SK-N-DZ (cell line): ENCODE measurements at places on chromosomes 13 and 19.

DNA sequence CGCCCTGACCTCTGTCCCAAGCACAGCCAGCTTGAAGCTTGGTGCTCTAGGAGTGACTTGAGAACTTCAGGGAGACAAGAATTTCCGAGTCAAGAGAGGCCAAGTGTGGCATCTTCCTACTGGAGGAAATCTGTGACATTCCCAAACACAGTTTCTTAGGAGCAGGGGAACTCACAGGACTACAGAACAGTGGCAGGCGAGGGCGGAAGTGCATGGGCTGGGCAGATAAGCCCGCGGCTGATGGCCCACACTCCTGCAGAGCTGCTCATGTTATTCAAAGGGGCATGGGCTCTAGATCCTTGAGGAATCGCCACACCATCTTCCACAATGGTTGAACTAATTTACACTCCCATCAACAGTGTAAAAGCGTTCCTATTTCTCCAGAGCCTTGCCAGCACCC, 168.8 kb downstream of the KATNAL1 start:
- DNase-seq, result no peak

DNA sequence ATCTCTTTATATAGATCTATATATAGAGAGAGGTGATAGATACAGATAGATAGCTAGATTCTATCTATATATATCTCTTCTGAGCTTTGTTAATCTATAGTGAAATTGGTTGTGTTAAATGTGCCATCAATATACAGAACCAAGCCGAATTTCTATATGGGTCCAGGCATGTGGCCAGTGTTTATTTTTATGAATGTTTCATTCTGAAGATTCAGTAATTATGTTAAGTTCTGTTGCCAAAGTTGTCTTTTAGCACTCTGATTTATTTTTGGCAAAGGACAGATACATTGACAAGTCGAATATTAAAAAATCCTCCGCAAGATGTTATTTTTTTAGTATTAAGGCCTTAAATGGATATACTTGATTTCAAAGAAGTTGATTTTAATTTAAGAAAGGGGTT, 190.4 kb upstream of the HTR2A start:
- no peak for DNase-seq

DNA sequence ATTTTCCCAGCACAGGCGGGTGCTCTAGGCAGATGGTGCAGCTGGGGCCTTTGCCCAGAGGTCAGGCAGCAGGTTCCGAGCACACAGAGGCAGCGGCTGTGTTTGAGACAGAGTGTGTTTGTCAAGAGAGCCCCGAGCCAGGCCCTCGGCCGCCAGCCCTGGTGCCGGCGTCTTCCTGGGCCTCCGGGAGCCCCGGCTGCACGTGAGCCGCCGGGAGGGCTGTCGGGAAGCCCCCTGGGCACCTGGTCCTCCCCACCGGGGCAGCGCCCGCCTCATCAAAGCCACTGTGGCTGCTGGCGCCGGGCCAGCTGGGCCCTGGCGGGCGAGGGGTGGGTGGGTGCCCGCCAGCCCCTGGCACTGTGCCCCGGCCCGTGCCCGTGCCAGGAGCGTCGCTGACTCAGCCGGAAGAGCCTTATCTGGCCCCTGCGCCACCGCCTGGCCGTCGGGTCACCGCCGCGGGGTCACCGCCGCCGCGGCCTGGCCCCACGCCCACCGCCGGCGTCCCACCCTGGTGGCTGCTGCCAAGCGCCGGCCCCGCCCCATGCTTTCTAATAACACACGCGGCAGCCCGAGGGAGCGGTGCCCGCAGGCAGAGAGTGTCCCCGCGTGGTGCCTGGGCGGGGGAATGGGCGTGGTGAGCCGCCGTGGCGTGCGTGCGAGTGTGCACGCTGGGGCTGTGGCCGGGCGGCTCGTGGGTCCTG, 14.9 kb downstream of the ARID3A start:
- DNase-seq, result no peak

DNA sequence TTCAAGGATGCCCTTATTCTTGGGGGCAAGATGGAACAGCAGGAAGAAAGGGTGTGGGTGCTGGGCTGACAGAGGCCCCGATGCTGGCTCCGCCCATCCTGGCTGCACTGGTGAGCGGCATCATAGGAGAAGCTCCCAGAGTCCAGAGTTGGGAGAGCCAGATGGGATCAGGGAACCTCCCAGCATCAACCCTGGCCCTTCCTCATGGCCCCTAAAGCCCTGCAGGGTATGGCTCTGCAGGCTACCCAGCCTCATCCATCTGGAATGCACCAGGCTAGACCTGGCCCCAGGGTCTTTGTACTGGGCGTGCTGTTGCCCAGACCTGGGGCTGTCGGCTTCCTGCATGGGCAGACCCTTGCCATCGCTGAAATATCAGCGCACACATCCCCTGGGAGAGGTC, 7.9 kb upstream of the ELL start:
- no peak for DNase-seq

DNA sequence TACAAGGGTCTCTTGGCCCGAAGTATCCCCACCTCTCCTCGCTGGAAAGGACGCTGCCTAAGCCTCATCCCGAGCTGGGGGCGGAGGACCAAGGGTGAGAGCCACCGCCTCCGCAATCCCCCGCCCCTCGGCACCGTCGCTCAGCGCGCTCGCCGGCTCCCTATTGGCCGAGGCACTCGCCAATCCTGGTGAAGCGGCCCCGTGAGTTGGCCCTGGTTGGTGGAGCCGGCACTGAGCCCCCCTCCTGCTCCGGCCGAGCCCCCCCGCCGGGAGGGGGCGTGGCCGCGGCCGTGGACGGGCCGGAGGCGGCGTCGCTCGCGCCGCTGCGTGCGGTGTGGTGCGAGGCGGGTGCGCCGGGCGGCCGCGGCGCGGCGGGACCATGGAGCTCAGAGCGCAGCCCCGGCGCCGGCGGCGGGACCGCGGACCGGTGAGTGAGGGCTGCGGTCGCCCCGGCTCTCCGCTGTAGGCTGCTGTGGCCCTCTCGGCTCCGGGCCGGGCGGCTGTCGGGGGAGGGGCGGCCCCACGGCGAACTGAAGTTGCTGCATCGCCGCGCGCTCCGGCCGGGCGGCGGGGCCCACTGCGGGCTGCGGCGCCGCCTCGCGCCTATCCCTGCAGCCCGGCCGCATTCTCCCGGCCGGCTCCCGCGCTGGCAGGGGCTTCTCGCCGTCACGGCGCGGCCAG, at the start of gene WASF3:
Gene WASF3 (plus strand): TSS at position 291 of the 681 bp plus-strand sequence. CDS start 84,588 bp downstream, outside the sequence.
- DNase-seq, result peak; percentile 93

DNA sequence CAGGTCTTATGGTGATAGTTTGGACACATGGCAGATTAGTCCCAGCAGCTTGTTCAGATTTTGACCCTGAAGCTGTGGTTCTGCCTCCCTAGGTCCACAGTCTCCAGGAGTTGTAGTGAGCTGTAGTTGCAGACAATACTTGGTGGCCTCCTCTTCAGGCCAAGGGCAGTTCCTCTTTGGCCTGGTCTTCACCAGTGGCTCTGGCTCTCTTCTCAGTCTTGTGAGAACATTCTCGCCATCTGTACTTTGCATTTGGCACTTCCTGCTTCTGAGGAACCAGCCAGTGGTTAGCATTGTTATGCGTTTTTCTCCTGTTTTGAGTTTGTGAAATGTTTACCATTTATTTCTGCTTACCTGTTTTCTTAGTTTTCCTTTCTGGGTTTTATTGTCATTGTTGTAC, 40.7 kb downstream of the PCCA start:
- no peak for DNase-seq

DNA sequence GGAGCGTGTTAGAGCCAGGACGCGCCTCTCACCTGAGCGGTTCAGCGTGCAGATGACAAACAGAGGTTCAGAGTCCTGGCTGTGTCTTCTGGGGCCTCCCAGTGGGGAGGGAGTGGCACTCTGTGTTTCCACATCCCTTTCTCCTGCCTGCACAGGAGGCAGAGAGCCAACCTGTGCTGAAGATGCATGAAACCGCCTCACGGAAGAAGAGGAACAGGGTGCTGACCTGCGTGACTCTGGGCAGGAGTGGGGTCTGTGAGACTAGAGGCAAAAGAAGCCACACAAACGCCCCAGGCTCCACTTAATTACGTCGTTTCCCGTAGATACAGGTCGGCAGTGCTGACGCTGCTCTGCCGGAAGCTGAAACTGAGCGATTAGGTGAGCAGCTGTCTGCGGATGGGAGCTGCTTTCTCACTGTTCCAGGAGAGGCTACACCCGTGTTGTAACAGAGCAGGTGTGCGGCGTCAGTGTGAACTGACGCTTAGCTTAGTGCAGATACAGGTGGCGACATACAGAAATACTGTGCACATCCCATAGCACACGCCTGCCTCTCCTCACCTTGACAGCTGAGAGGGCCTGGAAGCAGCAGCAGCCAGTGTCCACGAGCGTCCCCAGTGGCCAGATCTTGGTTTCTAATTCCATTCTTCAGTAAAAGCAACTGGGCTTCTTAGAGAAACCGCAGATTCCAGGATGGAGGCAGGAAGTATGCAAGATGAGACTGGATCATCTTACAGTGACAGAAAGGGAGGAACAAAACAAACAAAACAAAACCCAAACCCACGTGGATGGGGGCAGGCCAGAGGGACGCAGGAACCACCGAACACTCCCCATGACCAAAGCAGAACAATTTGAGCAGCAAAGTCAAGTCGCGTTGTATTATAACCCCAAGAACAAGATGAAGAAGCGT, 37.7 kb upstream of the MCF2L start:
- DNase-seq, result peak; percentile 77

- peak; percentile 89 for DNase-seq
Measured at GRCh38 chr13:51523082-51523518, 61.2 kb upstream of the WDFY2 start.

GRCh38 chr13:91313103-91313502, 34.4 kb upstream of the MIR17HG start:
- DNase-seq, result peak; percentile 21

DNA sequence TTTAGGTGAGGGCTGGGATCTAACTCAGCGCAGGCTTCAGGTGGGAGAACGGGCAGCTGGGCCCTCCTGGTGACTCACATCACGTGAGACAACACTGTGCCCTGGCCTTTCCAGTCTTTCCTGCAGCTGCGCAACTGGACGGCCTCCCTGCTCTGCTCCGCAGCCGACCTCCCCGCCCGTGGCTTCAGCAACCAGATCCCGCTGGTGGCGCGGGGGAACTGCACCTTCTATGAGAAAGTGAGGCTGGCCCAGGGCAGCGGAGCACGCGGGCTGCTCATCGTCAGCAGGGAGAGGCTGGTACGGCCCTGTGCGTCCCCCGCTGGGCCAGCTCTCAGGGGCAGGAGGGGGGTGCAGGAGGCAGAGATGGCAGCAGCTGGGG, 8.8 kb downstream of the SPPL2B start:
- DNase-seq, result peak; percentile 89

- DNase-seq, result no peak
Measured at GRCh38 chr13:96771486-96772367, 222.5 kb downstream of the OXGR1 start.

DNA sequence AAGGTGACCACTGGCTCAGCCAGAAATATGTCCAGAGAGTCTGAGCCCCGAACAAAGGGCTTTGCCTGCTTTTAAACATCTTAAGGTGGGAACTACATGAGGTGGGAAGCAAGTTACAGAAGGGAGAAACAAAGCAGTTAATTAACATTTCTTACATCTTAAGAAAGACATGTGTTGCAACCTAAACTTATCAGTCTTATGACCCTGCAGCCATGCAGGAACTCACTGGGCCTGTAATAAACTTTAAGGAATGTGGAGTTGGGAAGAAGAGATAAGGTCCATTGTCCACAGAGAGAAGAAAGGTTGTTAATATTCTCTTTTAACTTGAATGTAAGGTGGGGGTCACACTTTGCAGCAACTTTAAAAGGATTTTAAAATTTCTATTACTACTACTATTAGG, 46.8 kb upstream of the CYP2A7 start:
- no peak for DNase-seq

DNA sequence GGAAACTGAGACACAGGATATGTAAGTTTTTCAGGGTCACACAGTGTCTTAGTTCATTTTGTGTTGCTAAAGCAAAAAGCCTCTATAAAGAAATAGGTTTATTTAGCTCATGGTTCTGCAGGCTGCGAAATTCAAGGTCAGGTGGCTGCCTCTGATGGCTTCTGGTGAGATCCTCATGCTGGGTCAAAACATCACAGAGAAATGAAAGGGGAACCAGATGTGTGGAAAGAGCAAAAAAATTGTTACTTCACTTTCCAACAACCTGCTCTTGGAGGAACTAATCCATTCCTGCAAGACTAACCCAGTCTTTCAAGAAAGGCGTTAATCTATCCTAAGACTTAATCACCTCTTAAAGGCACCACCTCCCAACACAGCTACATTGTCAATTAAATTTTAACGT, 64.2 kb upstream of the UBL3 start:
- no peak for DNase-seq

- DNase-seq, result no peak
Measured at GRCh38 chr19:35751839-35752745, 3.7 kb downstream of the LIN37 start.

DNA sequence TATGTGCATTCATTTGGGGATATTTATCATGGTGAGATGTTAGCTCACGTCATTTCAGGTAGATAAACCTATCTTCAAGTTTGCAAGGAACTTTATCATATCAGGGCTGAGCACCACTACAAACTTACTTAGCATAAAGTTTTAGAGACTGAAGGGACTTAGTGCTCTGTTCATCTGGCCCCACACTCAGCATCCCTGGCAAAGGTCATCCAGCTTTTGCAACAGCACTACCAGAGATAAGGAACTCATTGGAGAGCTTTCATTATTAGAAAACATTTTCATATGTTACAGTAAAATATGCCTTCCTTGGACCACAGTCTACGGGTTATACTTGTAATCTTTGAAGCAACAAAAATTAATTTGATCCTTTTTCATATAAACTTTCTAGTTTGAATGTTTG, 263.4 kb downstream of the POU4F1 start:
- no peak for DNase-seq

- no peak for DNase-seq
Measured at GRCh38 chr19:13707915-13708314, 56.4 kb upstream of the MRI1 start.

- DNase-seq, result no peak
Measured at GRCh38 chr13:113927661-113928581, 46.0 kb downstream of the C13orf46 start.

- DNase-seq, result peak; percentile 32
Measured at GRCh38 chr13:58960888-58961287, 1202.8 kb downstream of the DIAPH3 start.

DNA sequence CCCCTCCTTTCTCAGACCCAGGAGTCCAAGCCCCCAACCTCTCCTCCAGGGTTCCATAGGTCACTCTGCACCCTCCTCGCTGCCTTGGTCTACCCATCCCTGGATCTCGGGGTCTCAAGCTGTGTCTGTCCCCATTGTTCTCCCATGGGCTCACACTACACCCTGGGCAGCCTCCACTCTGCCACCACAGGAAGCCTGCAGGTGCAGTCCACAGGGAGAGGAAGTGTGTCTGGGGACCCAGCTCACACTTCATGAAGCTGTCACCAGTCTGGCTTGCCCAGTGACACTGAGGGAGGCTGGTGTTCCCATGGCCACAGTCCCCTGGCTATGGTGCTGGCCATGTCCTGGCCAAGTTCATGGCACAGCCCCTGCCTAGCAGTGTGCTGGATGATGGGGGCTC, 5.3 kb downstream of the NECTIN2 start:
- no peak for DNase-seq

- DNase-seq, result no peak
Measured at GRCh38 chr13:23391752-23392151, 41.8 kb downstream of the SACS start.
